ENCODE measurements at places on chromosomes 16 and 17.
A peak's percentile ranks its signal among the peaks of the same experiment; 100 is the strongest.

- peak; percentile 90 for DNase-seq
Observed at GRCh38 chr17:81576621-81577277, 24.6 kb upstream of the FAAP100 start.

DNA sequence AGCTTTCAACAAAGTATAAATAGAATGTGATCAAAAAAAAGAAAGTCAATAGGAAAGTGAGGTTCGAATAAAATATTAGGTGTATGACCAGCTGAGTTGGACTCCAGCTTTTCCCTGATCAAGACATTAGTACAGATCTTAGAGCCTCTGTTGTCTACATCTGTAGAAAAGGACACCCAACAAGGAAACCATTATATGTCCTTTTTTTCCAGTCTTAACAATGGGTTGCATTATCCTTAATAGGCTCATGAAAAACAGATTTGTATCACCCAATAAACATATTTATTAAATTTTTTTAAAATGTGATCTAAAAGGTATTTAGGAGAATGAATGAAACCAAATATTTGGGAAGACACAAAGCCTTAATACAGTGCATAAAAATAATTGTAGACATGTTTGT, 18.1 kb downstream of the ABCA6 start:
- DNase-seq, result peak; percentile 19

GRCh38 chr16:10039220-10040096, 142.8 kb downstream of the GRIN2A start:
- DNase-seq, result no peak

DNA sequence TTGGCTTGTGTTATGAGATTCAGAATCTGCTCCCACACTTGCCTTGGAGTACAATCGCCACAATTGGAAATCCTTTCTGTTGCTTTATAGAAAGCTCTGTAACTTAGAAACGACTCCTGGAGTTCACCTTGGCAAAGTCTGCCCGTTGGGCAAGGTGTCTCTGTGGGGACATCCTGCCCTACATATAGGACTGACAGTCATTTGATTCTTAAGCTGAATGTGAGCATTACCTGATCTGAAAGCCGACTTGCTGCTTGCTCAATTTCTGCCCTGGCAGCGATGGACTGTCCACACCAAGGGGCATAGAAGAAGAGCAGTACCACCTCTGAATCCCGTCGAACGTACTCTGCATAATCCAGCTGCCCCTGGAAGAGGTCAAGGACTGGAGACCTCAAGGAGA, 6.9 kb downstream of the TXNDC11 start:
- DNase-seq, result no peak

- DNase-seq, result no peak
Observed at GRCh38 chr17:74959826-74960515, 12.6 kb downstream of the HID1 start.

DNA sequence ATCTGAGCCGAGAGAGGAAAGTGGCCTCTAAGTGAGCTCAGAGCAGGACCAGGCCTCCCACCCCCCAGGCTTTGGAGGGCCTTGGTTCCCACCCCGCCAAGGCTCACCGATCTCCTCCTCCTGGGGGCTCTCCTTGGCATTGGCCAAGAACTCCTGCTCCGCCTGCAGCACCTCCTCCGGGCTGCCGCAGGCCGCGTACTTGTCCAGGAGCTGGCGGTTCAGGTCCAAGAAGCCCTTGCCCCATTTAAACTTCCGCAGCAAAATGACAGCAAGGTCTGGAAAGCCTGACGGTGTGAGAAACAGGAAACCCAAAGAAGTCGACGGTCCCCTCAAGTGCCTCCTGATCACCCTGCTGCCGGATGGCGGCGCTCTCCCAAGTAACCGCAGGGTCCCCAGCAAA, 1.7 kb downstream of the TSR3 start:
- no peak for DNase-seq

DNA sequence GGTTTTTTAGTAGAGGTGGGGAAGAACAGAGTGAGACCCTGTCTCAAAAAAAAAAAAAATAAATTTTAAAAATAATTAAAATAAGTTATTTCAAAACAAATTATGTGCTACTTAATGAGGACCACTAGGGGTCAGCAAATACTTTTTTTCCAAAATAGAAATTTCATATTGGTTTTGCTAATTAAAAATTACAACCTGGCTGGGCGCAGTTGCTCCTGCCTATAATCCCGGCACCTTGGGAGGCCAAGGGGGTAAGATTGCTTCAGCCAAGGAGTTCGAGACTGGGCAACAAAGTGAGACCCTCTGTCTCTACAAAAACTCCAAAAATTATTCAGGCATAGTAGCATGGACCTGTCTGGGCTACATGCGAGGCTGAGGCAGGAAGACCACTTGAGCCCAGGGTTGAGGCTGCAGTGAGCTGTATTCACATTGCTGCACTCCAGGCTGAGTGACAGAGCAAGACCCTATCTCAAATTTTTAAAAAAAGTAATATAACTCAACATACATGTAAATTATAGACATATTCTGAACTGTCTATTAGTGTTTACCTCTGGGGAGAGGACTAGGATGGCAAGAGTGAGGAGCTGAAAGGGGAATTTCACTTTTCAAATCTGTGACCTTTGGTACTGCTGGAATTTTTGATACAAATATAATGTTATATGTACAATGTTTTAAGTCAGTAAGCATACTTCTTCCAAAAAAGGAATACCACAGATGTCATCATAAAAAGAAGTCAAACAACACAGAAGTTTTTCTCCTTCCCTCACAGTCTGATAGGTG, 8.1 kb downstream of the MEIOB start:
- no peak for DNase-seq

DNA sequence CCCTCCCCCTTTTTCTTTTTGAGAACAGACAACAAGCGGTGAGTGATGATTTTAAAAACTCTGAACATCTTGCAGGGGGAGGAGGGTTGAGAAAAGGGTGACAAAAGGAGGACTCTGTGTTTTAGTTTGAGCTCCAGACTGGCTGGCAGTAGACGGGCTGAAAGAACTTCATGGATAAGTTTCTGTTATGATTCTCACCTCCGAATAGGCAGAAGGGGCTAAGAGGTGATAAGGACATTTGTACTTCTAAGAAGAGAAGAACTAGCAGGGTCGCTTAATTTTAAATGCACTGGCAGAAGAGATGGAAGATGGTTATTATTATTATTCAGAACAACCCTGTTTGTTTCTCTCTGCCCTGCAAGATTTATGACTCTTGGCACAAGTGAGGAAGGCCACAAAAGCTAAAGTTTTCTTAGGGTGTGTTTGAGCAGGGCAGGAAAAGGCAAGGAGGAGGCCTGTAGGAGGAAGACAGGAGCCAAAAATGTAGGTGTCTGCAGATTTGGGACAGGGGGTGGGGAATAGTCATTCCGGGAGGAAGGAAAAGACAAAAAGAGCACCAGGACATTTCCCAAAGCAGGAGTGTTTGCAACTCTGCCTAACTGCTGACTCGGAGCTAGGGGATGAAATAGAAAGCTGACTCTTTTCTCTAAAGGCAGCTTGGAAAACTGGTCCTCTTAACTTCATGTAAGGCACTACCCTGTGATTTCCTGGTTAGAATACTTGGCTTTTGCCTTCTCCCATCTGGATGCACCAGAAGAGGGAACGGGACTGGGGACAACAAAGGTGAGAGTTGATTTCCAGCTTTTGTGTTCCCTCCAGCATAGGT, 11.9 kb upstream of the HOXB2 start:
- DNase-seq, result no peak

DNA sequence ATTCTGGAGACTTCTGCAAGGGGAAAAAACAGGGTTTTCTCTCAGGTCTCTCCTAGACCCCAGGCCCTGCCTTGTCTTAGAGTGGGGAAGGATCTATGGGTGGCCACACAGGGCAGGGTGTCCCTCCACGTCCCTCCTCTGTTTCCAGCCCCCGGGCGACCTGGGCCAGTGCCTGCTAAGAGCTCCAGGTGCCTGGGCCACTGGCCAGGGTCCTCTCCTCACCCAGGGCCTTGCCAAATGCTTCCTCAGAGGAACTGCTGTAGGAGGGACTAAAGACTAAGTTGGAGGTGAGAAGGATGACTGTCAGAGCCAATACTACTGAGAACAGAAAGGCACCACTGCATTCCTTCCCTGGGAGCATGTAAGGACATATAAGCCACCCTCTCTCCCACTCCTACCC, 11.4 kb downstream of the NOS2 start:
- no peak for DNase-seq

GRCh38 chr17:40522961-40523310, 21.5 kb upstream of the TNS4 start:
- no peak for DNase-seq

DNA sequence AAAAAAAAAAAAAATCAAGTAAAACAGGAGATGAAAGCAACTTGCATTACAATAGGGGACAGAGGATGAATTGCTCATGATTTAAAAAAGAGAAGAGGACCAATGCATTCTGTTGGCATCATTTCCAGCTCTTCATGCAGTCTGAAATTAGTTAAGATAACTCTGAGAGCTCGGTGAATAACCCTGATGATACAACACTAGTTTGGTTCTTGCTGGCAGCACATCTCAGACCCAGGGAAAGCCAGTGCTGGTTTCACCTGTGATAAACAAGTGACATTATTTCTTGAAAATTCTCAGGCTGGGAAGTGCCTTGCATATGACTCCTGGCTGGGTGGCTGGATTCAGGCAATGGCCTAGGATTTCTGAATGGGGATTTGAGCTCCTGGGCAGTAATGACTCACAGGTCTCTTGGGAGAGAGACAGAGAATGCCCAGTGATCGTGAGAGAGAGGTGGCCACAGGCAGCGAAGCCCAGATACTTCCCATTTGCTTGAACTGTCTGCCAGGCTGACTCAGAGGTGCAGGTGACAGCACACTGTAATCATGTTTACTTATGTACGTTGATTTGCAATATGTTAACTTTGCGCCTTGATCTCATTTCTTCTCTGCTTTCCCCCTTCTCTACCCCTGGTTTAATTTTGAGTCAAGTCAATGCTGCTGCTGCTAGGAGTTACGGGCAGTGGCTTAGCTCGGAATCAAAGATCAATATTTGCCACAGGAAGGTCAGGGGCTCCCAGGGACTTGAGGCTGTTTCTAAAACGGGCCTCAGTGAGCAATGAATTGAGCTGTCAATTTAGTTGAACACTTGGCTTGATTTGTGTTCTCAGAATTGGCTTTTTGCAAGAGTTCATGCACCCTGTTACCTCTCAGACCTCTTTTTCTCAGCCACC, 27.1 kb downstream of the ARSG start:
- DNase-seq, result peak; percentile 91

- DNase-seq, result no peak
Observed at GRCh38 chr16:75179208-75179607, 27.8 kb downstream of the CTRB2 start.

DNA sequence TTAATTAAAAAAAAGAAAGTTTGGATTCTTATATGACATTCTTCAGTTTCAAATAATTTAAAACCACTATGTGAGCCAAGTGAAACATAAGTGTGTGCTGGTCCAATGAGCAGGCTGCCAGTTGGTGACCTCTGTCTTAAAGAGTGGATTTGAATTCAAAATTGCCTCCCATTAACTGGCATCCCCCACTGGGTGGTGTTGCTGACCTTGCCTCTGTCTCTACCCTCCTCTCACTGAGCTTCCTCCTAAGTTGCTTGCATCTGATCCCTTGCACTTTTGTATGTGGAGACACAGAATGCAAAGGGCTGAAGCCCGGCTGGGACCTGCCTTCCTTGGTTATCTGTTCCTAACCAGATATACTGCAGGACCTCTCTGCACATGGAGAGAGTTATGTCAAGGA, 160.6 kb downstream of the CYLD start:
- DNase-seq, result no peak

DNA sequence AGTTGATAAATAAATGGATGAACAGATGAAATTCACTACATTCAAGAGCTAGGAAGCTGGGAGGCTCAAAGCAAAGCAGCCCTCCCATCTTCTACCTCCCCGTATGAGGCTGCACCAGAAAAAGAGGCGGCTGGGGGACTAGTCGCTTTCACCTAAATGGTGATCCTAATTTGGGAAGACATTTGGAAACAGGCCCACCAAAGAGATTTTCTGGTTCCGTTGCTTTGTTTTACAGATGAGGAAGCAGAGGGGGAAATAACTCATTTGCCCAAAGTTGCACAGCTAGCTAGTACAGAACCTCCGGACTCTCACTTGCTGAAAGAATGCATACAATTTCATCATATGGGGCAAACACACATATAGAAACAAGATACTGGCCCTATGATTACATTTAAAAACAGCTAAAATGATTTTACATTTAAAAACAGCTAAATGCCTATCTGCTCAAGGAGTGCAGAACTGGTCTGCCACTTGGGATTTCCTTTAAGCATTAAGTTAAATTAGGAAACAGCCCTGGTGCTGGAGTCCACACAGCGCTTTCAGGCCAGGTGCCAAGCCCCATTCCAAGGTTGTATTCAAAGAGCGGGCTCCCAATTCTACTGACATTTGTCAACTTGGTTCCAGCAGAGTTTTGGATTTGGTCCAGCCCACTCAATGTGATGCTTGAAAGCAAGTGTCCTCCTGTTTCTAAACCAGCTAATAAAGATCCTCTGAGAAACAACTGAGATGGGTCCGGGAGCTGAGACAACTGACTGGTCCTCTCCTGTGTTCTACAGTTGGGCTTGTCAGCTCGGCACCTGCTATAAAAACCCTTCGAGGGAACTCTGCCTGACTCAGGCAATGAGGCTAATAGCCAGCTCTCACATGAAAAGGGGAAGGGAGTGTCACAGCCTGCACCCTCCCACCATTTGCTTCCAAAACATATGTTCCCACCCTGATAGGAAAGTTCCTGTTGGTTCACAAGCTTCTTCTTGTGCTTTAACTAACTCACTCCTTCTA, 11.7 kb downstream of the ERN1 start:
- no peak for DNase-seq

- no peak for DNase-seq
Observed at GRCh38 chr17:80408872-80409271, 6.1 kb upstream of the ENDOV start.

DNA sequence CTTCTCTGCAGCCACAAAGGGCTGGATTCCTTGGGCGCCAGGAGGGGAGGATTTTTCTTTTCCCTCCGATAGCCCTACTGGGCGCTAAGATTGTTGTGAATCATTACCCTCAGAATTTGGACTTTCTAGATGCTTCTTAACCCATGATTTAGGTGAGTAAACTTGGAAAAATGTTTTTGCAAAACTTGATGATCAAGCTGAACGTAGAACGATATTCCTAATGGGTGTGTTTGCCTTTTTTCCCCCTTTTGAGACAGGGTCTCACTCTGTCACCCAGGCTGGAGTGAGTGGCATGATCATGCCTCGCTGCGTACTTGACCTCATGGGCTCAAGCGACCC, 43.8 kb downstream of the PGS1 start:
- no peak for DNase-seq

DNA sequence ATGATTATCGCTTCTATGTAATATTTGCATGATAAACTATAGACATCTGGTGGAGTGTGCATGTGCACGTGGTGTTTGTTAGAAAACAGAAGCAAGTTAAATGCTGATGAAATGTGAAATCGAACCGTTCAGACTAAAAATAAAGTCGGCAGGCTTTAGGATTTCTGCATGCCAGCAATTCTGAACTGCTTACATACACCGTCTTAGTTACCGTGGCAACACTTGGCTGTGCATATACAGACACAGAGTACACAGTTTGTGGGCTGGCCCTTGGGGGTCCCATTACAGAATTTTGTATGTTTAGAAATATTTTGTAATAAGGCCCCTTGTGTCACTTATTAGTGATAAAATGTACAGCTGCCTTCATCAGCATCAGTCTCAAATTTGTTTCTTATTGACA, 605.5 kb downstream of the RBFOX1 start:
- DNase-seq, result no peak

Measured in COLO829 (cell line).